ENCODE measurements at places on chromosomes 5 and 9.
A peak's percentile ranks its signal among the peaks of the same experiment; 100 is the strongest.

DNA sequence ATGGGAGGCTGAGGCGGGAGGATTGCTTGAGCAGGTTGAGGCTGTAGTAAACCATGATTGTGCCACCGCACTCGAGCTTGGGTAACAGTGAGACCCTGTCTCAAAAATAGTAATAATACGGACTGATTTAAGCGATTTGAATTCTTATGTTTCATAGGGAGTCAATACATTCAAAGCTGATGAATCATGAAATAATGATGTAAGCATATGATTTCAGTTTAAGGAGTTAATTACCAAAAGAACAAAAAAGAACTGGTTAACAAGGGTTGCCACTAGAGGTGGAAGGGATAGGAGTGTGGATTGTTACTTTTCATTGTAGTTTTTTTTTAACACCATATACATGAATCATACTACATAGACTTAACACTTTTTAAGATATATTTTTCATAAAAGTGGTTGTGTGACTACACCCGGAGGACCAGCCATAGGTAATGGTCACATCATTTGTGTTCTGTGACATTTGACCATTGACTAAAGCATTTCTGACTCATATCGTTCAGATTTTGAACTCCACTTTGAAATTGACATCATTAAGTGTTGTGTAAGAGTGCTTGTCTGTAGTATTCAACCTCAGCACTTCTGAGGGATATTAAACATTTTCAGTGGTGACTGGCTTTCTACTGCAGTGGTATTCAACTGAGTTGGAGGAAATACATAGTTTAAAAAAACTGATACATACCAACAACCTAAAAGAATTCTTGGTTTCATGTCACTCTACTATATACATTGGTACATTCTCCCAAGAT, 7.0 kb downstream of the TRMT10B start:
- peak; percentile 54 for DNase-seq

GRCh38 chr5:79552984-79553383, 39.0 kb upstream of the HOMER1 start:
- peak; percentile 72 for DNase-seq

DNA sequence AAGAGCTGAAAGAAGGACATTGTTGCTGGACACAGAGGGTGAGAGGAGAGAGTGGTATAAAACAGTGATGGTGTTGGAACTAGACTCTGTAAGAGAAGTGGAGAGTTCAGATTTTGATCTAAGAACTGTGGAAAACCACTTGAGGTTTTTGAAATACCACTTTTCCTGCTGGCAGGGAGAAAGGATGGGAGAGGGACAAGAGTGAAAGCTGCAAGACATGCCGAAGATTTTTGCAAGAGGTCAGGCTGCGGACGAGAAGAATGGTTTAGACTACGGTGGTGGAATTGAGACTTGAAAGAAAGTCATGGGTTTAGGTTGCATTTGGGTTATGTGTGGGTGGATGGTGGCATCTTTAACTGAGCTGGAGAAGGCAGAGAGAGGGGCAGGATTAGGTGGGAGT, 202.2 kb upstream of the RPS23 start:
- peak; percentile 13 for DNase-seq

DNA sequence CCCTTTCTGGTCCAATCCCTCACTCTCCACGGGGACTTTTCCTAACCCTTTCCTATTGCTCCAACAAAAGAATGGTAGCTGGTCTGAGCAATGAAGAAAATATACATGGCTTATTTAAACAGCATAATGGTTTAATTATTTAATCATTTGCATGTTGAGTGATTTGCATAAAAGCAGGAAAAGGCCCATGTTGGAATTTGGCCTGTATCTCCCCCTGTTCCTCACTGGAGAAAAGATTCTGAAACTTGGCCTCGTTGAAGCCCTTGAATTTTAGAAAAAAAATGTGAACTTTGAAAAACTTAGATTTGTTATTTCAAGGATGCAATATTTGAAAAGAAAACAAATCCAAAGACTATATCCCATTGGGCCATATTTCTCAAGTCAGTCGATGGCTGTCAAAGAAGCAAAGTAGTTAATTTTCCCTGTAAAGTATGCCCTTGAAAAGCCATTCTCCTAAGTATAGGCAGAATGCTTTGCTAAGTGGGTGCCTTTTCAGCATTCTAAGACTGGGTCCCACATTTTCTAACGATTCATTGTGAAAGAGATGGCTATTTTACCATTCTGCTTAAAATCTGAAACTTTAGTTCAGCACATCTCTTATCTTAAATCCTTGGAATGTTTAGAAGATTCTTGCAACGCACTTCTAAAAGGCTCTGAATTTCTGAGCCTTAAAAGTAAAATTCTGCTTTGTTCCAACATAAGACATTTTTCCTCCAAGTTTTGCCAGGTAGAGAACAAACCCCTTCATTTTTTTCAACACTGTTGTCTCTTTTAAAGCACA, 428.8 kb downstream of the ARHGEF28 start:
- no peak for DNase-seq

GRCh38 chr9:134306636-134307600, 19.3 kb upstream of the RXRA start:
- peak; percentile 27 for DNase-seq

DNA sequence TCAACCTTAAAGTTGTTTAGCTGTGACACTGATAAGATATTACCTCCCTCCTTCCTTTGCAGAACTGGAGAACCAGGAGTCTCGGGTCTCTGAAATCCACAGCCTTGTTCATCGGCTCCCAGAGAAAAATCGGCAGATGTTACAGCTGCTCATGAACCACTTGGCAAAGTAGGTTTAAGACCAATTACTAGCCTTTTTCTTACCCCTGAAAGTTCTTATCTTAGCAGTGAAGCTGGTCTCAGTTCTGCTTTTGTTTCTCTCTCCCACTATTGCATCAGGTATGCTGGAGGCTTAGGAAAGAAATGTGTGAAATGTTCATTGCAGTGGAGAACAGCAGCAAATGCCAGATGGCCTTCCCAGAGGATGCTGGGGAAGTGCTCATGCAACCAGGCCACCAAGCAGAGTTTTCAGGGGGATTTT, 287.4 kb downstream of the ARHGAP26 start:
- peak; percentile 33 for DNase-seq

DNA sequence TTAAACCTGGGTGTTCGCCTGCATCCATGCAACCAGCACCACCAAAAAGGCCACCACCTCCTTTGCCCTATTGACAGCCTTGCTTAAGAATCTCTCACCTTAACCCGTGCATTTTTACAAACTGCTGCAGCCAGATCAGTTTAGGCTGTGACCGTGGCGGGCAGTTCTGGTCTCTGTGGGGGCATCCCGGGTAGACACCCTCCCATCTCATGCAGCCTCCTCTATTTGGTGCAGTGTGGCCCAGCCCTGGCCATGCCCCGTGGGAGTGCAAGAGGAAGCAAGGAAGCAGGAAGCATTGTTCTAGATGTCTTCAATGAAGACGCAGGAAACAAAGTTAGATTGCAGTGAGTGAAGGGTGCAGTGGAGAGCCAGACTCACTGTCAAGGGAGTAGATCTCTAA, 108.8 kb upstream of the MVB12B start:
- DNase-seq, result no peak

DNA sequence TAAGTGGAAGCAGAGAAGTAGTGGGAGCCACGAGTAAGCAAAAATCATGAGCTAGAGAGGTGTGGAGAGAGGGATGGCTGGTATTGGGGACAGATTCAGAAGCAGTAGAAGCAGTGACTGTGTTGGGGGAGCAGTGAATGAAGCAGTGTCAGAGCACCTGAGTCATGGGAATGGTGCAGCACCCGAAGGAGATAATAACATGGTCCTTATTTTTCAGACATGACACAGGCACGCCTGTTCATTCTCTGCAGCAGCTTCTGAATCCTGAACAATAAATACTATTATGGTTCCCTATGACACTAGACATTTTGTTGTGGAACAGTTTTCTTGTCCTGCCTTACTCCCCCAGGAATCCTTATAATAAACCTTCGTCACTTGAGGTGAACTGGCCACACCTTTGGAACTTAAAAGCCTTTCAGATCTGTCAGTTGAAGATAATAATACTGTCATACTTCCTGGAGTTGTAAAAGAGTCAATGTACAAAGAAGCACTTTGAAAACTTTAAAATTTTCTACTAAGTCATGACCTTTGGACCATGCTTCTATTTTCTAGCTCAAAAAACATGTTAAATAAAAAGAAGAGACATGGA, 7.0 kb upstream of the RASA1 start:
- no peak for DNase-seq

DNA sequence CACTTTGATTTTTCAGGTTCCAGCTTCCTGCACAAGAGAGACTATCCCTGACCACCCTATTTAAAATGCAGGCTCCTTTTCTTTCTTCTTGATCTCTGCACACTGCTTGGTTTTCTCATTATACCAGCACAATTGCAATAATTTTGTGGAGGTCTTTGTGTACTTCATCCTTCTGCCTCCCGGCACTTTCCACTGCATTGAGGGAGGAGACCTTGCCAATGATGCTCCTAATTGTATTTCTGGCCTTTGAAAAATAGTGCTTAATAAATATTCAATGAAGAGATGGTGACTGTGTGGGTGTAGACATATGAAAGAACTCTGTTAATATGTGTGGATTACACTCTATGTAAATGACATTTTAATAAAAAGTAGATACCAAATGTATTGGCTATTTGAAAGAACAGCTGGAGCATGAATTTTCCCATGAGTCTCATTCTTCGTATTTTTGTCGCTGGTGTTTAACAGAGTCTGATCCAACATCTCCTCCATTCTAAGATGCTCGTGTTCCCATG, 42.1 kb downstream of the FOXI1 start:
- no peak for DNase-seq

- DNase-seq, result no peak
Measured at GRCh38 chr5:134128648-134128995, 14.1 kb downstream of the TCF7 start.

- DNase-seq, result peak; percentile 78
Measured at GRCh38 chr9:127930231-127931091, at the start of gene PIP5KL1. PIP5KL1 (minus strand) TSS chr9:127930777; CDS start chr9:127930752, 25 bp downstream.

DNA sequence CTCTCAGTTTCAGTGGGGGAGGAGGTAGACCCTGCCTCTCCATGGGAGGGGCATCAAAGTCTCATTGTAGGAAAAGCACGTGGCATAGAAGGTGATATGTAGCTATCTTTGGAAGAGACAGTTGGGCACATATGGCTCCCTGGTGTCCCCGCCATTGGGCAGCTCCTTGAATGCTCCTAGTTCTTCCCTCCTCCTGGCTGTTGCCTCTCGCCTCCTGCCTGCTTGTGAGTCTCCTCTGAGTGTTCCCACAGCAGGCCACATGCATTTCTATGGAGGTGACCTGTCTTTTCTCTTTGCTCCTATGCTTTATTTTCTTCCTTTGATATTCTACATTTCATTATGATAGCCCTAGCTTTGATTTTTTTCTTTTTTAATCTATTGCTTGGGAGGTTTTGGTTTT, 138.5 kb downstream of the ARHGAP26 start:
- DNase-seq, result no peak

DNA sequence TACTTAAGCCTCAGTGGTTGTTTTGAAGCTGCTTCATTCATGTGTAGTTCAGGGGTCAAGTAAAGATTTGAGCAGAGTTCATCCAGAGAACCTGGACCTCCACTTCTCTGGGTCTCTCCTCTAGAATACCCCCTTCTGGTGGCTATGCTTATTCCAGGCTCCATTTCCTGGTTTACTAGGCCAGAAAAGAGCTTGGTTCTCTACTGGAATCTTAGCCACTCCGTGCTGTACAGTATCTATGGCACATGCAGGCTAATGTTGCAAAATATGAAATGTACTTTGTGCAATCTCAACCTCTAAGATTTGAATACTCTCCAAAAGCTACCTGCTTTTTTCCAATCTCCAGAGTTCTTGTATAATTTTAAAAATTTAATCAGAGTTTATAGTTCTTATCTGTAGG, 17.4 kb upstream of the ZCCHC9 start:
- DNase-seq, result no peak

GRCh38 chr5:149912226-149912871, 32.2 kb downstream of the PDE6A start:
- no peak for DNase-seq
